ENCODE measurements at places on chromosomes 3 and 15.

GRCh38 chr3:278300-279064, 81.9 kb downstream of the CHL1 start:
- no peak for DNase-seq

- DNase-seq, result no peak
These were observed 19.6 kb downstream of the VGLL4 start for GRCh38 chr3:11624161-11624560.

DNA sequence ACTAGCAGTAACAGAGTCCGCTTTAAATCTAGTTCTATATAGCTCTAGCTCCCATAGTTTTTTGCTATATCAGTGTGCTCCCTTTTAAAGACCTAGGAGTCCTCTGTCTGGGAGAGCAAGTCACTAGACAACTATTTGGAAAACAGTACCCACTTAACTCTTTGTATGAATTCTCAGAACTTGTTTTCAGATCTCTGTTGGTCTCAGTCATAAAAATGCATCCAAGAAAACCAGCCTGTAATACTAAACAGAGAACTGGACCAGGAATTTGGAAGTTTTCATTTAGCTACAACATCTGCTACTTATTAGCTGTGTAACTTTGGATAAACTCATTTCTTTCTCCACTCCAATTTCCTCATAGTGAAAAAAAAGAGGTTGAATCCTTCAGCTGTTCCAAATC, 56.9 kb upstream of the C3orf49 start:
- DNase-seq, result no peak

DNA sequence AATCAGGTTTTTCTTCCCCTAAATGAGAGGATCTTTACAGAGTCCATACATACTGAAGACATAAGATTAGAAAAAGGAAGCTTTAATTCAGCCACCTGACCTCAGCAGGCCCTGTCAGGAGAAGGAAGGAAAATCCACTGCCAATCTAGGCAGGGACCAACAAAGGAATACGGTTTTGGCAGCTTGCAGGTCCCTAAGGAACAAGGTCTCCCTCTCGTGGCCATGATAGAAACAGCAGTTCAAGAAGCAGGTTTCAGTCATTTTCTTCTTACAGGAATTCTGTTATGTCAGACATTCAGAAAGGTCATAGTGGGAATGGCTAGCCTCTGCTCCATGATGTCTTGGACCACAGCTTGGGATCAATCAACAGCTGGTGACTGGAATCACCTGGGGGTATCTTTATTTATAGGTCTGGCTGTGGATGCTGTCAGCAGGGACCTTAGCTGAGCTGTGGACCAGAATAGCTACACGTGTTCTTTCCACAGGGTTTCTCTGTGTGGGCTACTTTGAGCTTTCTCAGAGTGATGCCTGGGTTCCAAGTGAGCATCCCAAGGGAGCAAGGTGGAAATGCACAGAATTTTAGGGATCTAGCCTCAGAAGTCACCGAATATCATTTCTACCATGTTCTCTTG, 9.4 kb upstream of the CMSS1 start:
- no peak for DNase-seq

DNA sequence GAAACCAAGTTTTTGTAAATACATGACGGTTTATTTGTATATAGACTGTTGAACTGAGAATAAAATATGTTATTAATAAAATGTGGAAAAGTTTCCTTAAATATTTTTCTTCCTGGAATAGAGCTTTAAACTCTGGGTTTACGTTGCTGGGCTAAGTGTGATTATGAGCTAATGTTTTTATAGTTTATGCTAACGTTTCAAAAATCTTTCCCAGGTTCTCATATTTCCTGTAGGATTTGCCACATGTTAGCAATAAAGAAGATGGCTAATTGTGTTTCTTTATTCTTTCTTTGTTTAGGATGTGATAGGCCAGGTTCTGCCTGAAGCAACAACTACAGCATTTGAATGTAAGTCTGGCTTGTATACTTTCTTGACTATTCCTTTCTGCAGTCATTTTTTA, 7.2 kb downstream of the MAP2K5 start:
- no peak for DNase-seq

DNA sequence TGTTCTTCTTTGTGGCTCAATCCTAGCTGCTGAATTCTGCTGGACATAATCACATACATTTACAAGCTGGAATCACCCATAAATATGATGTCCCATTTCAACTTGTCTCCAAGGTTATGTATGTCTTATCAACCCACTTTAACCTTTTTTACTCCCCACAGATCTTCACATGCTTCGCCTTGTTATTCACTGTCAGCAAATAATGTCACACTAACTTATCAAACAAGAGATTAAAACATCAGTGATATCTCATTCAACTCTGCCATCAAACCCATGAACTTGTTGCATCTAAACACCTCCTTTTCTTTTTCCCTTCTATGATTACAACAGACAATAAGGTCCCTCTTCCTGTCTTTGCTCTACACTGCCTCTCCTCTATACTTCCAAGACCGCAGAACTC, 240.7 kb downstream of the TBC1D5 start:
- no peak for DNase-seq

- DNase-seq, result peak; percentile 99
These were observed 1.4 kb downstream of the POLR2H start for GRCh38 chr3:184362668-184363546.

DNA sequence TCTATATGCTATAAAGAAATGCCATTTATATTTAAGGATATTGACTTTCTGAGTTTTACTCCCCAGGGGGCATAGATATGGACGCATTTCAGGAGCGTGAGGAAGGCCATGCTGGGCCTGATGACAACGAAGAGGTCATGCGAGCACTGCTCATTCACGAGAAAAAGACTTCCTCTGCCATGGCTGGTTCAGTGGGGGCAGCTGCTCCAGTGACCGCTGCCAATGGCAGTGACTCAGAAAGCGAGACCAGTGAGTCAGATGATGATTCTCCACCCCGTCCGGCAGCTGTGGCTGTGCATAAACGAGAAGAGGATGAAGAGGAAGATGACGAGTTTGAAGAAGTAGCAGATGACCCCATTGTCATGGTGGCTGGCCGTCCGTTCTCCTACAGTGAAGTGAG, 38.4 kb downstream of the GTF2E1 start:
- no peak for DNase-seq

DNA sequence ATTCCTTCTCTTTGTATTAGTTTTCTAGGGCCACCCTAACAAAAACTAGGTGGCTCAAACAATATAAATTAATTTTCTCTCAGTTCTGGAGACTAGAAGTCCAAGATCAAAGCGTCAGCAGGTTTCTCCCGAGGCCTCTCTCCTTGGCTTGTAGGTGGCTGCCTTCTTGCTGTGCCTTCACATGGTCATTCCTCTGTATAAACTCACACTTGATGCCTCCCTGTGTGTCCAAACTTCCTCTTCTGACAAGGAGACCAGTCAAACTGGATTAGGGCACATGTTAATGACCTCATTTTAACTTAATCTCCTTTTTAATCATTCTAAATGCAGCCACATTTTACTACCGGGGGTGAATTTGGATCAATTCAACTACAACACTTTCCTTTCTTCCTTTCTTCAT, 691.1 kb downstream of the DIPK2A start:
- DNase-seq, result no peak

DNA sequence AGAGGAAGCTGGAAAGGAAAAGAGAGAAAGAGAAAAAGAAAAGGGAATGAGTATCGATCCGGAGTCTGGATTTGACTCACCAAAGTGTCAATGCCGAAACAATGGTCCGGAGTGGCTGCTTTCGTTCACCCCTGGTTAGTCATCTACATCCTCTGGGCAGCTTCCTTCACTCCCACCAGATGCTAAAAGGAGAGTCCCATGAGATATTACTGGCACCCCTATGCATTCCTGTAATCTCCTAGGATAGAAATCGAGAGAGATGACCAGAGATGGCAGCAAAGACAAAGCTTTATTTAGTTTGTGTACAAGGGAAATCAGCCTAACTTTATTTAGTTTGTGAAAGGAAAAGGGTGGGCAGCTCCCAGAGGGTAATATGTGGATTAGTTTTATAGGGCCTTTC, 622.2 kb downstream of the ZPLD1 start:
- no peak for DNase-seq

- DNase-seq, result no peak
These were observed 8.6 kb downstream of the GPR15 start for GRCh38 chr3:98540346-98540745.

DNA sequence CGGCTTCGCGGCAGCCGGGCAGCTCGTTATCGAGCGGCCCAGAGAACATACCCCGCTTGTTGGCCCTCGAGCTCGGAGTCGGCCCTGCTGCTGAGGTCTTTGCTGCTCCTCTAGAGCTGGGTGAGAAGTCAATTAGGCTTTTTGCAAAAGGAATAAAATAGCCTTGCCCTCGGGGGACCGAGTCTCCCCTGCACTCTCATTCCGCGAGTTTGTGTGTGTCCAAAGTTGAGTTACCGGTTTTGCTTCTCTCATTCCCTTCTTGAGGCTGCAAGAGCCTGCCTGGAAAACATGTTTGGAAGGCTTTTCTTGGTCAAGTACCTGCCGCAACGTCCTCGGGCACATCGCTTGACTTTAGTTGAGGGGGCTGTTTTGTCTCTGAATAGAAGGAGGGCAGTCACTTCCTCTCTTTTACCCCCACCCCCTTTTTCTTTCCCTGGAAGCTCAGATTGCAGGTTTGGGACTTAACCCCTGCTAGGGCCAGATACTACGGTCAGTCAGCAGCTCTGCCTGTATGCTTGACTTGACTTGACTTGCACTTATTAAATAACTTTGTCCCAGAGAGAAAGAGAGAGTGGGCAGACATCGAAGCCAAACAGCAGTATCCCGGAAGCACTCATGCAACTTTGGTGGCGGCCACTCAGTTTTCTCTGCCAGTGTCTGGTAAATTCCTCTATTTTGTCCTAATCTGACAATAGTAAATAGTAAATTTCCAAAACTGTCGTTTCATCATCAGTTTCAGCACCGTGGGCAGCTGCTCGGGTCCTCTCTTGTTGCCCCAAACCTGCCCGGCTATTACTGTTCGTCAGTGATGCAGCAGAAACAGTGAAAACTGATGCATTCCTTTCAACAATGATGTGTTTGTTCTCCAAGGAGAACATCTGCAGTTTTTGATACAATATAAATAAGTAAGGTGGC, 609 bp downstream of the RNF13 start:
- DNase-seq, result no peak

DNA sequence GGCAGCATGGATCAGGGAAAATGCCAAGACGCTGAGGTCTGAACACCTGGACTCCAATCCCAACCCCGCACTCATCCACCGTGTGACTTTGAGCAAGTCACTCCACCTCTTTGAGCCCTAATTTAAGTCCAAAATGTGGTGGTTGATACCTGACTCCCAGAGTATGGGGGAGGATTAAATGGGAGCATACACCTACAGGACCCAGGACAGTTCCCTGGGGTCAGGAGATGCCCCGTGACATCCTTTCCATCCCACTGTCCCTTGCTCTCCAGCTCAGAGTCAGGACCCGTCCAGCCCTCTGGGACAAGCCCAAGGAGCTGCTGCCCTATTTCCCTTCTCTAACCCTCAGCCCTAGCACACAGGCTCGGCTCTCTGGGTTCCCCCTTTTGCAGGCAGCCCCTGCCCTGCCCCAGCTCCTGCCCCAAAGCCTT, 276.4 kb downstream of the XXYLT1 start:
- no peak for DNase-seq

DNA sequence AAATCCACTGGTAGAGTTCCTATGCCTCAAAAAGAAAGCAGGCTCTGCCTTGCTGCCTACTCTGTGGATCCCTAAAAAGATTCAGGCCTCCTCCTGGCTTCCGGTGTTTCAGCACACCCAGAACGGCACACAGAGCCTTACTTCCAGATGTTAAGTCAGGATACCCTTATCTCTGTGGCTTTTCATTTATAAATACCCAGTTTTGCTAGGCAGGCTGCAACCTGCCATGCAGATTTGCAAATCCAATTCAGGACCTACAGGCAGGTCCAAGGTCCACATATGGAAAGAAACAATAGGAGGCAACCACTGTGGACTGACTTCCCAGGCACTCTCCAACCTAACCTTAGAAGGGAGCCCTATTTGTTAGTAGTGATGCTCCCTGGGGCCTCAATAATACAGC, 30.7 kb downstream of the EFL1 start:
- no peak for DNase-seq

- no peak for DNase-seq
These were observed 75.8 kb upstream of the LIPC start for GRCh38 chr15:58355973-58356372.

DNA sequence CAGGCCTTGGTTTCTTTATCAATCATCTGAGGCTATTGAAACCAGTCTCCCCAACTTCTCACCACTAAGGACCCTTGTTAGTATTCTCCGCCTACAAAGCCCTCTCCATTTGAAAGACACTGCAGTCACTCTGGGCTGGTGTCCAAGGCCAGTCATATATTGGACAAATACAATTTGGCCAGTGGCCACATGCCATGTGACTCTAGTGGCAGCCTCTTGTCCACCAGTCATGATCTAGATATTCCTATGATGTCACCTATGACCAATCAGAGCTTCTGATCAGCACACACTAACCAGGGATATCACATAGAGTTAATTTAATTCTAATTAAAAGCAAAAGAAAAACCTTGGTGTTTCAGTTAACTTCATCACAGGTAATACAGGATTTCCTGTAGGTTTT, 68.2 kb downstream of the RAB11A start:
- peak; percentile 11 for DNase-seq

GRCh38 chr15:82128401-82129148, 82.8 kb upstream of the MEX3B start:
- no peak for DNase-seq

- no peak for DNase-seq
These were observed 28.8 kb downstream of the NUP210 start for GRCh38 chr3:13391308-13391707.

- no peak for DNase-seq
These were observed 18.4 kb downstream of the ILDR1 start for GRCh38 chr3:122003606-122004005.

DNA sequence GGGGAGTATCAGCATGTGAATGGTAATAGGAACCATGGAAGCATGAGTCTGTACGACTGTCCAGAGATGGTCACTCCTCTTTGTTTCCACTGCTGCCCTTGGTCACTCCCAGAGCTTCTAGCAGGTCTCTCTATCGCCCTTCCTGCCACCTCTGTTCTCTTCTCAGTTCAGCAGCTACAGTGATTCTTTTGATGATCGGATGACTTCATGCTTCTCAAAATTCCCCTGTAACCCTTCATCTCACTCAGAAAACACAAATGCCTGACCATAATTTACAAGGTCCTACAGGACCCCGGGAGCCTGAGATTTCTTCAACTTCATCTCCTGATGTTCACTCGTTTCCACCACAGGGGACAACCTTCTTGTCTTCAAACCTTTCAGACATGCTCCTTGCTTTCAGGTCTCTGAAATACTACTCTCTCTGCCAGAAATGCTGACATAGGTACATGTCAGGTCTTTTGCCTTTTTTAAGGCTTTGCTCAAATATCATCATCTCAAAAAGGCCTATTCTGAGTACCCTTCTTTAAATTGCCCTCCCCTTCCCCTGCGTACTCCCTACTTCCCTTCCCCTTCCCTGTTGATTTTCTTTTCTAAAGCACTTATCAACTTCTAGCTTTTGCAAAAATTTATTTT, 42.1 kb upstream of the BHLHE40 start:
- no peak for DNase-seq

- no peak for DNase-seq
These were observed 56.6 kb upstream of the ARHGEF3 start for GRCh38 chr3:56858331-56858730.

DNA sequence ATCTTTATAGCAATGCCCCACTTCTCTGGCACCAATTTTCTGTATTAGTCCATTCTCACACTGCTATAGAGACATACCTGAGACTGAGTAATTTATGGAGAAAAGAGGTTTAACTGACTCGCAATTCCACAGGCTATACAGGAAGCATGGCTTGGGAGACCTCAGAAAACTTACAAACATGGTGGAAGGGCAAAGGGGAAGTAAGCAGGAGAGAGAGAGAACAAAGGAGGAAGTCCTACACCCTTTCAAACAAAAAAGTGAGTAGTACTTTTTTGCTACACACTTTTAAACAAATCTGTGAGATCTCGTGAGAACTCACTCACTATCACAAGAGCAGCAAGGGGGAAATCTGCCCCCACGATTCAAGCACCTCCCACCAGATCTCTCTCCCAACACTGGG, 67.8 kb upstream of the ZBED2 start:
- DNase-seq, result no peak
